T-helper 2 cell (primary cell): ENCODE measurements at places on chromosomes 11 and 22.

DNA sequence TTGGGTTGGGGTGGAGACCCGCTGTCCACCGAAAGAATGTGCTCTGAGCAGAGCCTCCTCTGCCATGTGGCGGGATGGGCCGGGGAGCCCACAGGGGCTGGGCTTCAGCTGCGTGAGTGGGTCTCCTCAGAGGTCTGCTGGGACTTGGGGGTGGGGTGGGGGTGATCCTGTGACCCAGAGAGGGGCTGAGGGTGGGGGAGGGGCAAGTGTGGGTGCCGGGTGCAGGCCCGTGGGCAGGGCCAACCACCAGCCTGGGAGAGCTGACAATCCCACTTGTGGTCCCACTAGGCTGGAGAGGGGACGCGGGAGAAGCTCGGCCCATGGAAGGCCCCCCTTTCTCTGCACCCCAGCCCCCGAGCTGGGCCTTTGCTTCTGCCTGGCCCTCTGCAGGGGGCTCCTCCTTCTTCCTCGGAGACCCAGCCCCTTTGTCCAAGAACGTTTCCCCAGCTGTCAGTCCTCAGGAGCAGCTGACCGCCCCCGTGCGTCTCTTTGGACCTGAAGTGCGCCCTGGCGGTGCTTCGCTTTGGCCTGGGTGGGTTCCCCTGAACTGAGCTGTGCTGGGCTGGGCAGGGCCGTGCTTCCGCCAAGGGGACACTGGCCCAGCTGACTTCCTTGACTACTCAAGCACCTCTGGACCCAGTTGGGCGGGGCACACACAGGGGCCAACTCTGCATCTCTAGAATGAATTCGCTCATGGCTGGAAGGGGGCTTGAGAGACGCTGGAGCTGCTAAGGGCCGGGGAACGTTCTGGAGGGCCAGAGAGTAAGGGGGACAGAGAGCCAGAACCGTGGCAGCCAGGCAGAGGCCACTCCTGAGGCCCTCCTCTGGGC, 30.2 kb downstream of the OSBPL5 start:
- DNase-seq: no peak

- DNase-seq: no peak
Measured at GRCh38 chr22:50117168-50117762, 27.5 kb downstream of the MOV10L1 start.

DNA sequence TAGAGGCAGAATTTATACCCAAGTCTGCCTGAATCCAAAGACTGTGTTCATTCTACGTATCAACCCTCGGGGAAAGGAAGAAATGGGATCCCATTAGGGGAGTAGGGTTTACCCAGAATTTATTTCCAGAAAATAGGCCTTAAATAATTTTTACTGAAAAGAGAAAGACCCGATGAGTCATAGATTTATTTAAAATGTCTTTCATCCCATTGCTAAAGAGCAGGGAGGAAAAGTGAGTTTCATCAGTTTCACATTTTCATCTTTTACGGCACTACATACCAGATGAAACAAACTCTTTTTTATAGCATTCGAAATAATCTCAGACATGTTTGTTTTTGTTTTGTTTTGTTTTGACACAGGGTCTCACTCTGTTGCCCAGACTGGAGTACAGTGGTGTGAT, 31.3 kb downstream of the SLC1A2 start:
- no peak for DNase-seq

DNA sequence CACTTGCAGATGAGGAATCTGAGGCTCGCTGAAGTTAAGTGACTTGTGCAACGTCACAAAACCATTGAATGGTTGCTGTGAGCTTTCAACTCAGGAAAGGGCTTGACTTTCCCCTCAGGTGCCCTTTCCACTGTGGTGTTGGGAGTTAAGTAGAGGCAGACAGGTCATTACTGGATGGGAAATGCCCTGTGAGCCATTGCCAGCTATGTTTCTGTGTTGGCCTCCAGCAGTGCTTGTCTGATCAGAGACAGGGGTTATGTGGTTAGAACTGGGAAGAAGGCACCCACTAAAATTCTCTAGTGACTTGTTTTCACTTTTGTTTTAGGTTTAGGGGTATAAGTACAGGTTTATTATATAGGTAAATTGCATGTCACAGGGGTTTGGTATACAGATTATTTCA, 96.6 kb downstream of the FDX1 start:
- DNase-seq: peak; percentile 15

GRCh38 chr11:60910281-60910687, 3.7 kb upstream of the TMEM109 start:
- no peak for DNase-seq

- DNase-seq: no peak
Measured at GRCh38 chr22:19876941-19877625, 22.4 kb upstream of the GNB1L start.

GRCh38 chr22:23684561-23685031, 6.2 kb upstream of the RGL4 start:
- no peak for DNase-seq

GRCh38 chr22:25508761-25509321, 55.6 kb upstream of the GRK3 start:
- DNase-seq: no peak

DNA sequence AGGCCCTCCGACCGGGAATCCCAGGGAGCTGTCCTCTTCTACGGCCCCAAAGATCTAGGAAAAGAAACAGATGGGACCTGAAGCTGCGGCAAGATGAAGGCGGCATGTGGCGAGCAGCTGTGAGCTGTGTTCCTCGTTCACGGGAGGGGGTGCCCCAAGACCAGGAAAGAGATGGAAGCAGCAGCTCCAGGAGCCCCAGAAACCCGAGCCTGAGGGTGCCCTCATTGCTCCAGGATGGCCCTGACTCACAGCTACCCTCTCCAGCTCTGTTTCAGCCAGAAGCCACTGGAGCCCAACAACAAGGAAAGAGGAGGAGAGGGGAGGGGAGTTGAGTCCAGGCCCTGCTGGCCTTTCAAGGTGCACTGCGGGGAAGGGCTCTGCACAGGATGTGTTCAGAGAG, 23.7 kb upstream of the NAP1L4 start:
- no peak for DNase-seq

GRCh38 chr11:70524096-70524922, 126.0 kb downstream of the CTTN start:
- no peak for DNase-seq

DNA sequence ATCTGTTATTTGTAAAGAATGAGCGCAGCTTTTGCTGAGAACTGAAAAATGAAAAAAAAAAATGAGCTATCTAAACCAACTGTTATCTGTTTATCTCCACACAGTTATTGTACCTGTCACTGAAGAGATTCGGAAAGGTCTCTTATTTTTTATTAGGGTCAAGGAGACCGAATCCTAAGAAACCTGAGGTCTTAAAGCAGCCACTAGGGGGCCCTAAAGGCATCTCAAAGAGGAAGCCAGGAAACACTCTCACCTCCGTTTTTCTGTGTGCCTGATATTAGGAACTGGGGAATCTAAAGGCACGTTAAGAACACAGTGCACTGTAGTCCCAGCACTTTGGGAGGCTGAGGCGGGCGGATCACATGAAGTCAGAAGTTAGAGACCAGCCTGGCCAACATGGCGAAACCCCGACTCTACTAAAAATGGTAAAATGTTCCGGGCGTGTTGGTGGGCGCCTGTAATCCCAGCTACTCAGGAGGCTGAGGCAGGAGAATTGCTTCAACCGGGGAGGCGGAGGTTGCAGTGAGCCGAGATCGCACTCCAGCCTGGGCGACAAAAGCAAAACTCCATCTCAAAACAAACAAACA, 3.5 kb upstream of the LARGE1 start:
- peak; percentile 49 for DNase-seq

DNA sequence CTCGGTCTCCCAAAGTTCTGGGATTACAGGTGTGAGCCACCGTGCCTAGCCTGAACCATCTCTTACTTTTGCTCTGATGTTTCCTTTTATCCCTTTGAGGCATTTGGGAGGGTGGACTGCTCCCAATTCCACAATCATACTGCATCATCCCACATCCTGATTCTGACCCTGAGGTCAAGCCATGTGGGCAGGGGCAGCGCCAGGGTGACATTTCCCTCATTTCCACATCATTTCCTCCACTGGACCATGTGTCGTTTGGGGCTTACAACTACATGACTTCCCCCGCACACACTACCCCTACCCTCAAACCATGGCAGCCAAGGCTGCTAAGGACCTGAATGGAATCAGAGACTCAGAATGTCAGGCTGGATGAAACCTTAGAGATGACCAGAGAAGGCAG, 26.4 kb upstream of the ZBTB16 start:
- no peak for DNase-seq

DNA sequence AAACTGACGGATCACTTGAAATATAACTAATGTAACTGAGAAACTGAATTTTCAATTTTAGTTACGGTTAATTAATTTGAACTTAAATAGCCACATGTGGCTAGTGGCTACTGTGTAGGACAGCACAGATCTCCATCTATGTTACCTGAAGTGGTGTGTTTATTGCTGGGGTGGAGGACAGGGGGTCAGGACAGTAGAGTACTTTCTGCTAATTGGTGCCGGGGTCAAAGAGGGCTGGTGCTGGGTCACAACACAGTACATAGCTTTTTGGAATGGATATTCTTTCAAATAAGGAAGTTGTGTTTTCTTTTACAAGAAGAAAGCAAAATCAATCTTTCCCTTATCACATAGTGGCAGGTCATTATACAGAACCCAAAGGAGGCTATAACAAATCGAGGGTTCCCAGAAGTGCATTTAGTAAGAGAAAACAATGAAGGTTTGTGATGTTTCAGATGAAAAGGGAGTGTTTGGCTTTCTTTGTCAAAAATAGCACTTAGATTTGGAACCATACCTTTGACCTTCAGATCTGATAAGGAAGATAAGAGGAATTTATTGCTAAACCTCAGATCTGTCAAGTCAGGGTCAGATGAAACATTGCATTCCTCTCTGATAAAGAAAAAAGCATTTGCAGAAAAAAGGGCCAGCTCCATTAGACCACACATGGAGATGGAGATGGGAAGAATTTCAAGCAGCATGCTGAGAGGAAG, 384.5 kb downstream of the AASDHPPT start:
- DNase-seq: no peak

DNA sequence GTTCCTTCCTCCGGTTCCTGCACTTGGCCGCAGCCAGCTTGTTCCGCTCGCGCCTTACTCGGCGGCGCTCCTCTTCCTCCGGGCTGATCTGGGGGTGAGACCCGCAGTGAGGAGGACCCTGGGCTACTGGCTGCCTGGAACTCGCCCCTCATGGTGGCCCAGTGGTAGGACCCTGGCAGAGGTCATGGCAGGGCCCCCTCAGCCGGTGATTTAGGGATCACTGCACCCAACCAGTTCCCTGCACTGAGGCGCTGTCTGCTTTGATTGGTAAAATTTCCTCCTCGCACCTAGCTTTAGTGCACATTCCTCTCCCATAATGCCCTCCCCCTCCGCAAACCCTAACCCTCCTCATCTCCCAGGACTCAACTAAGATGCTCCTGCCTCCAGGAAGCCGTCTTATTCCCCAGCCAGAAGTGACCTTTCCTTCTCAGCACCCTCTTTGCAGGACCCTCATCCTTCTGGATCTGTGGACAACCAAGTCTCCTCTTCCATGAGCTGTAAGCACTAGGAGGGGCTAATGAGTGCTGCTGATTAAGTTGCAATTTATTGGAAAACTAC, 3.6 kb downstream of the CCDC85B start:
- no peak for DNase-seq

- DNase-seq: no peak
Measured at GRCh38 chr22:31139866-31140716, at the start of gene PLA2G3. Gene PLA2G3, minus strand, starts transcription at chr22:31140508. Its CDS starts 154 bp downstream, at chr22:31140354.

DNA sequence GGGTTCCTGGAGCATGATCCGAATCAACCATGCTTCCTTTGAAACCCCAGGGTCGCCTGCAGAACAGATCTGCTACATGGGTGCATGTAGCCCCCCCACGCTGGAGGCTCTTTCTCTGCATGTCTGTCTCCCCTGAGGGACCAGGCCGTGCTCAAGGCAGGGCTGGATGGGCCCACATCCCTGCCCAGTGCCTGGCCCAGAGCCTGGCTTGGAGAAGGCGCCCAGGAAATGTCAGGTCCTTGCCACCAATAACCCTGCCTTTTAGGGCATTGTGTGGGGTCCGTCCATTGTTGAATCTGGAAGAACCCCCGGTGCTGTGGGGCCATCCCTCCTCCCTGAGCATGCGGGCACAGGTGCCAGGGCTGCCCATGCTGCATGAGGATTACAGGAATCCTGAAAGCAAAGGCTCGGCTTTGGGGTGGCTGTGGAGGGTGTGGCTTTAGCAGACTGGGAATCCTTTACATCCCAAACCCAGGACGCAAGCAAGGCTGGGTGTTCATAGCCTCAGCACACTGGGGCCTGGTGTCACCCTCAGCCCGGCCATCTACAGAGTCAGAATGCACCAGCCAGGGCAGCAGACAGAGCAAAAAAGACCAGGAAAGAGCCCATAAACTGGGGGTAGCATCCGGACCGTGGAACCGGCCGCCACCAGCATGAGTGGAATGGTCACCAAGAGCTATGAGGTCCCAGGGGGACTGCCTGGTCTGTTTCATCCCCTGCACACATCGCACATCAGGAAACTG, 48.2 kb downstream of the RTL6 start:
- DNase-seq: no peak

- DNase-seq: no peak
Measured at GRCh38 chr11:90178751-90179150, 44.1 kb downstream of the CHORDC1 start.
